ENCODE measurements at places on chromosomes 3 and 15.

DNA sequence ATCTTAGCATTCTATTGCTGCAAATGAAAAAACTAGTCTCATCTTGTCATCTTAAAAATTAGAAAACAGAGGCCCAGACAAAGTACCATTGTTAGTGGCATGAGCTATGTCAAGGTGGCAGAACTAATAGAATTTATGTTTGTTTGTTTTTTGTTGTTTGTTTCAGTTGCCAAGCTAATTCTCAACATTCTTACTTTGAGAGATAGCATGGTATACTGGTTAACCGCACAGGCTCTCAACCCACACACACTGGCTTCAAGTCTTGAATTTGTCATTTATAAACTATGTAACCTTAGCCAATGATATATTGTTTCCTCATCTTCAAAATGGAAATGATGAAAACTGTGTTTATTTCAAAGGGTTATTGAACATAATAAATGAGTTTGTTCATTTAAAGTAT lies 367.6 kb upstream of the PLSCR5 start:
- DNase-seq: no peak

- DNase-seq: no peak
Measured at GRCh38 chr15:68151277-68151676, 53.9 kb downstream of the CALML4 start.

GRCh38 chr15:45110256-45110820 lies 3.6 kb downstream of the DUOX2 start:
- no peak for DNase-seq

- DNase-seq: no peak
Measured at GRCh38 chr3:144107923-144108322, 136.3 kb downstream of the DIPK2A start.

DNA sequence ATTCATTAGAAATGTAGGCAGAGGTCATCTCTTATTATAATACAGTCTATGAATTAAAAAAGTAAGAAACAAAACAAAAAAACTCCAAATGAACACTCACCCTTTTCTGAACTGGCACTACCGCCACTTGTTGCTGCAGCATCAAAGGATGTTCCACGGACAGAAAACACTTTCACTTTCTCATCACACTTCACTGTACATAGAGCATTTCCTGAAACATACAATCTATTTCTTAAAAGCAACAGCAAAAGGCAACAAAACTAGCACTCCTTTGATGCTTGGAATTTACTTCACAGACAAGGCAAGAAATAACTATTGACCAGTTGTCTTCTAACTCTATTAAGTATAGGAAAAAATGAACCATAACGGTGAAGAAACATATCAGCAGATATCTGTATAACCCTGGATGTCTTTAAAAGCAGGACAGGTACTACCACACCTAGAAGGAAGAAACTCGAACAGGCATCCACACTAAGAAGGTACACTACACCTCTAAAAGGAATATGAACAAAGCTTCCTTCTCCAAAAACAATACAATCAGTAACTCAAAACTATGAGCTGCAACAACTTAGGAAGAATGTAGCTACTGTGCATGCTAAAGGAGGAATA lies 24.9 kb downstream of the ETFA start:
- DNase-seq: no peak

GRCh38 chr3:174101244-174101643 lies 703.7 kb downstream of the NLGN1 start:
- no peak for DNase-seq

DNA sequence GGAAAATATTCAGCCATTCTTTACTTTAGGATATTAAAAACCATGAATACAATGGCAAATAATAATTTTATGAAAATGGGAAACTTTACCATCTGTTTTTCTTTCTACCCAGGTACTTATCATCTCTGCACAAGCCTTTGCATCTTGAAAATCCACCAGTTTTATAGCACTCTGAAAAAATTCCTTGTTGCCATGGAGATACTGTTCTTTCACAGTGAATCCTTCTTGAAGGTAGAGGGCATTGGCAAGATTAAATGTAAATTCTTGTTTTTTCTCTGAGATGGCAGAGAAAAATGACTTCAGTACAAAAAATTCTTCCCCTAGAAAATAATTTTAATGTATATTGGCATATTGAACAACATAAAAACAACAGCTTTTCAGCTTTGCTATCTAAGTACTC lies 6.9 kb downstream of the SERPINI2 start:
- DNase-seq: no peak

DNA sequence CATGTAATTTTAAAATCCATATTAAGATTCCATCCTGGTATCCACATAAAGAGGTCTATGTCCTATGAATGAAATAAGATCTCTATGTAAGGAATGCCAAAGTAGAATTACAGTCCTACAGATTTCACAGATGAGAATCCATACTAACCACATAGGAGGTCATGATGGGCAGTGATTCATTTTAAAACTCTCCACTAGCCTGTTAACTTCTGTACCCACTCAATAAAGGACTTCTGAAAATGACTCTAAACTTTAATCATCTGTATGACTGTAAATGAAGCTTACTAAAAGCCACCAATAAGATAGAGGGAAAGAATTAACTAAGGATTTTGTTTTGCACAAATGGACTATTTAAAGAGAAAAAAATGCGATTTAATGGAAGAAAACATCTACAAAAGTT lies 28.7 kb downstream of the MORC1 start:
- no peak for DNase-seq

DNA sequence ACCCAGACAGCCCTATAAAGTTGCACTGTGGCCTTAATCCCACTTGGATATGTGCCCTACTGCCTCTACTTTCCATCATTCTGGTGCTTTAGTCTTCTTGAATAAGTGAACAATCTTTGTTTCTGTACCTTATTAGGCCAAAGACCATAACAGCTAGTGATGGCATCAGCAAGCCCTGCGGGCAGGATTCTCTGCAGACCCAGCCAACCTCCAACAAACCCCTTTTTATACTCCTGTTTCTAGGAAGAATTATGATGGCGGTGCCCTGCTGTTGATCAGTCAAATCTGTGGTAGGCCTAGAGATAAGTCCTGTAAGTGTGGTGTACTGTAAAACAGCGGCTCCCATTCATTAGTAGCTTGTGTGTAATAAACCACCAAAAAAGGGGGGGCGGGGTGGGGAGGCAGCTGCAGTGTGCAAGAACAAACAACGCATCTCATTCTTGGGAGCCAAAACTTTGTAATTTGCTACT lies 40.5 kb downstream of the SOX2 start:
- DNase-seq: no peak

- no peak for DNase-seq
Measured at GRCh38 chr3:45116350-45116749, 29.8 kb downstream of the CDCP1 start.

- no peak for DNase-seq
Measured at GRCh38 chr3:147191795-147192385, 214.5 kb downstream of the ZIC4 start.

DNA sequence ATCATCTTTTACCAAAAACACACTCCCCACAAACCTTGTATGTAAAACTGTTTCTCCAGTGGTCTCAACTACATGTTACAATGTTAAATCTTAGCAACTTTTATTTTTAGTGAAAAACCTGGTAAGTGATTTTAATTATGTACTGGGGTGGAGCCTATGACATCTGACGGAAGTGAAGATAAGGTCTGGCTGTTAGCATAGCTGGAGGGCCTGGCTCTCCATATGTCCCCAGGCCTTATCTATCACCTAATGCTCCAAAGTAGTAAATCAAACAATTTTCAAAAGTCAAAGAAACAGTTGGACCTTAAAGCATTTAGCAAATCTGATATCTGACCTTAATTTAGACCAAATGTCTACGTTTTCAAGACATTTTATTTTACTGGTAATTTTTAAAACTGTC lies 173.6 kb upstream of the SMAD3 start:
- DNase-seq: no peak

DNA sequence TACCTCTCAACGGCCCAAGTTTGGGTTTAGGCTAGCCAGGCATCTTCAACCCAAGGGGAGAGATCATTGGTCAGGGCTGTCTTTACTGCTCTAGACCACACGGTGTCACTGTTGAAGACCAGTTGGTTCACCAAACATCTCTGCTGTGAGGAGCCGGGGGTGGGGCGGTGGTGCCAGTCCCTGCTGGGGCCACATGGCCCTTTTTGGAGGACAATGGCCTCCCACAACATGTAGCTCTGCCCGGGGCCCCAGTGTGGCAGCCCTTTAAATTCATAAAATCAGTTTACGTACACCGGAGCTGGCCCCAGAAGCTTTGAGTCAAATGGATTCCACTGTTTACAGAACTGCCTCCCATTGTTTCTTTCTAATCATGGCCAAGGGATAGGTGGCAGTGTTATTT lies 19.1 kb upstream of the TM4SF18 start:
- no peak for DNase-seq

GRCh38 chr15:61869656-61870055 lies 190.6 kb downstream of the VPS13C start:
- DNase-seq: no peak

GRCh38 chr15:85837011-85837433 lies 42.3 kb upstream of the KLHL25 start:
- DNase-seq: no peak

GRCh38 chr3:60131618-60132017 lies 1081.8 kb upstream of the CFAP20DC start:
- DNase-seq: no peak

DNA sequence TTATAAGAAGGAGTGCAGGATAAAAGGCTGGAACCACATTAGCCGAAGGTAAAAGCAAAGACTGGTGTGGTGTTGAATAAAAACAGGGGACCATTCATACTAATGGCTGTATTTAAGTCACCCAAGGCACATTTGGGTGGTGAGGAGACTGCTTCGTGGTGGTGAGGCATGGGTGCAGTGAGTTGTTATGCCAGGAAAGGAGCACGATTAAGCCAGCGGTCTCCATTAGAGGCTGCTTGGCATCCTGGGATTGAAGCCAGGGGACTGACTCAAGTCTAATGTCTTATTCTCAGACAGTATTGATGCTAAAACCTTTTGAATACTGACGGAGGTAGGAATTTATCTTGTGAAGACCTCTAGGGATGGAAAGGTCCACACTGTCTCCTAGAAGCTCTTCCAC lies 21.9 kb downstream of the FEM1B start:
- no peak for DNase-seq

DNA sequence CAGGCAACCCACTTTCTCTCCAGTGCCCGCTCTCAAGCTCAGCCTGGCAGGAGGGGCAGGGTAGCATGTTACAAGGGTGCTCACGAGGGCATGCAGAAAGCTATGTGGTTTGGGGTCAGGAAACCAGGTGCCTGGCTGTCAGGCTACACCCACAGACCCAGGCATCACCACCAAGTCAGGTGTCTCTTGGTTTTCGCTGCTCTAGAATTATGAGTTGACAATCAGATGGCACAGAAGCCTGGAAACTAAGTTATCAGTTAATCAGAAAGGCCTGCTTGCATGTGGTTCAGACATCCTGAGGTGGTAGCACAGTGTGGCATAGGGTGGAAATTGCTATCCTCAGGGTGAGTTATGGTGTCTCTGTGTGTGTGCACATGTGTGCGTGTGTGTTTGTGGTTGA lies 16.2 kb upstream of the CCR9 start:
- DNase-seq: no peak

- DNase-seq: no peak
Measured at GRCh38 chr3:138234401-138235179, 47.5 kb downstream of the ARMC8 start.

DNA sequence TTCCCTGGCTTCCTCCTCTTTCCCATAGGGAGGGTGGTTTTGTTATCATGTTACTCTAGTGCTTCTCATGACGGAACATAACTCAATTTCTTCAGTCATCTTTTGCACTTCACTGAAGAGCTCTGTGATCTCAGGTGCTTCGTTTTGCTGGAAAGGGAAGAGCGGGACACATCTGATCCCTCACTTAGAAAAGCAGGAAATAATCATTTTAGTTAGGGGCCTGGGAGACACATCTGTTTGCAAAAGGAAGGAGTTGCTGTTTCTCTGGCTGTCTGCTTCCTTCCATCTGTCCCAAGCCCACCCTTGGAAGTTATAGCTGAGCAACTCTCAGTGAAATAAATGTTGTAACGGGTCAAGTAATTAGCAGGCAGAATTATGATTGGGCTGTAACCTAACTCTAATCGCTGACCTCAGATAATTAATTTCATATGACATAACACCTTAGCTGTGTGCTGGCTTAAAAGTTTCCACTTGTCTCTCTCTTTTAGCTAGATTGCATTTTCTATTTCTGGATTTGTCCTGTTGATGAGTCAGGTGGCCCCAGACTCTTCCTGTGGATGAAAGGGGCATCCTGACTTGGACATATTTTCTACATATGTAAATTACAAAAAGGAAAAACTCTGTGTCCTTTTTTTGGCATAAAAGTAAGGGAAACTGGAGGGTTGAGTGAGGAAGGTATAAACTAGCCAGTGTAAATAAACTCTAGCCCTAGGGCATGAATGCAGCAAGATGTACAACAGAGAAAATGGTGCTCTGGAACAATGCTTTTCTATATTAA lies 11.0 kb upstream of the FILIP1L start:
- no peak for DNase-seq

Measured in NCI-H187 treated with DMSO at 0.1 percent for 48 hours (cell line).